ENCODE measurements at places on chromosomes 3 and 15.

GRCh38 chr3:47741925-47742324, 39.8 kb downstream of the SMARCC1 start:
- DNase-seq, result no peak

DNA sequence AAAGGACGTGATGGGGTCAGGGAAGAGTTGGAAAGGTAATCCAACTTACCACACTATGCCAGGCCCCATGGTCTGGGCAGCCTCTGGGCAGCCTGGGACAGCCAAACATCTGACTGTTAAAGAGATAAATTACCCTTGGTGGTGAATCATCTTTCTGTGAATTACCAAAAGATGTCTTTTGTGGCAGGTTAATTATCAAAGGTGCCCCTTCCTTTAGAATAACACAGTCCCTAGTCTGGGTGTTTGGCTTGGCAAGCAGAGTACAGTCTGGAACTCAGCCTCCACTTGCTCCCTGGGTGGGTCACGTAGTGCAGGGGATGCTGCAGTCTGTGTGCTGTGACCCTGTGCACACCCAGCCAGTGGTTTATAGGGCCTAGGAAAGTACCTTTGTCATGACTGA, 113.1 kb downstream of the ZNF621 start:
- DNase-seq, result no peak

GRCh38 chr3:114454551-114455251, 160.9 kb downstream of the TIGIT start:
- peak; percentile 93 for DNase-seq

- no peak for DNase-seq
Measured at GRCh38 chr15:48862705-48863104, 15.2 kb upstream of the EID1 start.

- DNase-seq, result no peak
Measured at GRCh38 chr15:70264738-70265465, 167.2 kb upstream of the TLE3 start.

GRCh38 chr15:31389576-31389975, 62.9 kb downstream of the KLF13 start:
- no peak for DNase-seq

- DNase-seq, result no peak
Measured at GRCh38 chr3:67648701-67649100, 5.7 kb downstream of the SUCLG2 start.

- no peak for DNase-seq
Measured at GRCh38 chr15:87118435-87118834, 1038.8 kb downstream of the AGBL1 start.

DNA sequence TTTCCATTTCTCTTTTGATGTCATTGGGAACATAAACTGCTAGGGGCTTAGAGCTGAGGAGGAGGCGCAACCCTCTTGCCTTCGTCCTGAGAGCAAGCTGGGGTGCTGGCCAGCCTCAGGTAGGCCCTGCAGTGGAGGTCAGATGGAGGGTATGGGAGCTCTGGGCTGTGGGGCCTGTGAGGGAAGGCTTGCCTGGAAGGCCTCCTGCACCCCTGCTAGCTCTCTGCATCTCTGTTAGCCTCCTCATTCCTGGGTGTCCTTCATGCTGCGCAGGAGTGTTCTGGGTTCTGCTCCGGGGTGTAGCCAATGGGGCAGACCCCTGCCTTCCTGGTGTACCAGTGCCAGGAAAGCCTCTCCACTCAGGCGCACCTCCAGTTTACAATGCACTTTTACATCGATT, 11.8 kb downstream of the GP5 start:
- DNase-seq, result no peak

DNA sequence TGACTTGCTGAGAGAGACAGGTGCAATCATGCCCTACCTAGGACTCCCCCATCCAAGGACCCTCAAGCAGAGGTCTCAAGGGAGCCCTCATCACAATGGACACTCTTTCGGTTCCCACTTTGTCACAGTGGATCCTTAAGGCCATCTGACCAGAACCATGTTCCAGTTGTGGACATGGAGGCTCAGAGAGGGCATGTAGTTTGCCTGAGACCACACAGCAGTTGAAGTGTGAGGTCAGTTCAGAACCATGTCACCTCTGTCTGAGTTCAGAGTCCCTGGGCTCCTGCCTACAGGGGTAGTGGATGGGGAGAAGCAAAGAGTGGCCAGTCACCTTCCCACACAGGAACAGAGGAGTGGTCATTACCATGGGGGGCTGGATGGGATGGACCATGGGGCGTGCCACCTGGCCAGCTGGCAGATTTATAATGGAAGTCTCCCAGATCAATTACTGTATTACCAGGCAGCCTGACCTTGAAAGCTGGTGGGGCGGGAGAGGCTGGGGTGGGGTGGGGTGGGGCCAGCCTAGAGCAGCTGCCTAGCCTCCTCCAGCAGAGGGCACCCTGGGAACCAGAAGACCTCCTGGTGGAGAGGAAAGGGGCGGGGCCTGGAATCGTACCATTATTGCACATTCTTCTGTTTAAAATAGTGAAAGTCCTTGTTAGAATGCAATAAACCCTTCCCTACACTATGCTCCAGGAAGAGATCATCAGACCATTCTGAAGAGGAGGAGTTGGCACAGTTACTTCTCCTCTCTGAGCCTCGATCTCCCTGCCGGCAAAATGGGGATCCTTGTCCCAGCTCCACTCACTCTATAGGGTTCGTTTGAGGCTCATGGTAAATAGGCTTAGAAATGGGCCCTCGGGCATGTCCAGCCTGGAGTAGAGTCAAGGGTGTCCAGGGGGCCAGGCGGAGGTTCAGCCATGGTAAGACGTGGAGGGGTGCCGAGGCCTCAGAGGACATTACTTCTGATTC, 26.9 kb upstream of the LINGO1 start:
- DNase-seq, result peak; percentile 68

- peak; percentile 75 for DNase-seq
Measured at GRCh38 chr3:170418422-170419398, at the start of gene CLDN11. CLDN11 (plus strand) TSS chr3:170418868; CDS start chr3:170419067, 199 bp downstream.

DNA sequence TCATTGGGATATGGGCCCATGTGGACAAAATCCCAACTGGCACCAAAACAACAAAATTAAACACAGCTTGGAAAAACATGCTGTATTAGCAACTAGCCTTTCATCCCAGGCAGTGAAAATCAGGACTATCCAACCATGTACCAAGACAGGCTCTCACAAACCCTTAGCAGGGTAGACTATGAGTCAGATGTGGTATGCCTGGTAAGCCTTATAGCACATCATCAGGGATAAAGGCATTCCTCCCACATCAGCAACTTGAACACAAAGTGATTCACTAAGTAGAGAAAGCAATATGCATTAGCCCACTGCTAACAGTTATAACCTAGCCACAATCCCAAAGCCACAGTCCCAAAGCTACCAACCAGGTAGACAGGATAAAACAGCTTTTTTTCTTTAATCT, 8.0 kb downstream of the CEP152 start:
- DNase-seq, result no peak

DNA sequence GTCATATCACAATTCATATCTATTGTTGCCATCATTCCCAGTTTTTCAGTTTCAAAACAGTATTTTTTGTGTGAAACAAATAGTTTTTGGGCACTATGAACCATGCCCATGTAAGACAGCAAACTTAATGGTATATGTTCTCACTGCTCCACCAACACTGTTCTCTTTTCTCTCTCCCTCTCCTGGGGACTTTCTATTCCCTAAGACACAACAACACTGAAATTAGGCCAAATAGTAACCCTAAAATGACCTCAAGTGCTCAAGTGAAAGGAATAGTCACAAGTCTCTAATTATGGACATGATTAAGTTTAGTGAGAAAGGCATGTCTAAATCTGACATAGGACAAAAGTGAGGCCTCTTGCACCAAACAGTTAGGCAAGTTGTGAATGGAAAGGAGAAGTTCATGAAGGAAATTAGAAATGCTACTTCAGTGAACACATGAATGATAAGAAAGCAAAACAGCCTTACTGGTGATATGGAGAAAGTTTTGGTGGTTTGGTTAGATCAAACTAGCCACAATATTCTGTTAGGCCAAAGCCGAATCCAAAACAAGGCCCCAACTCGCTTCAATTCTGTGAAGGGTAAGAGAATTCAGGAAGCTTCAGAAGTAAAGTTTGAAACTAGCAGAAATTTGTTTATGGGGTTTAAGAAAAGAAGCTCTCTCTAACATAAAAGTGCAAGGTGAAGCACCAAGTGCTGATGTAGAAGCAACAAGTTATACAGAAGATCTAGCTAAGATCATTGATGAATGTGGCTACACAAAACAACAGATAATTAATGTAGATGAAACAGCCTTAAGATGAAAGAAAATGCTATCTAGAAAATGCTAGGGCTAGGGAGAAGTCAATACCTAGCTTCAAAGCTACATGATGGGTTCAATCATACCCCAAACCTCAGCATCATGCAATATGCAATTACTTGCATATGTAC, 104.2 kb downstream of the CBLB start:
- DNase-seq, result no peak

All from eye (tissue), 1 donor.